ENCODE measurements at places on chromosomes 12 and 14.

GRCh38 chr12:47995981-47996401 is 8.3 kb downstream of the COL2A1 start:
- DNase-seq, result peak; percentile 73

DNA sequence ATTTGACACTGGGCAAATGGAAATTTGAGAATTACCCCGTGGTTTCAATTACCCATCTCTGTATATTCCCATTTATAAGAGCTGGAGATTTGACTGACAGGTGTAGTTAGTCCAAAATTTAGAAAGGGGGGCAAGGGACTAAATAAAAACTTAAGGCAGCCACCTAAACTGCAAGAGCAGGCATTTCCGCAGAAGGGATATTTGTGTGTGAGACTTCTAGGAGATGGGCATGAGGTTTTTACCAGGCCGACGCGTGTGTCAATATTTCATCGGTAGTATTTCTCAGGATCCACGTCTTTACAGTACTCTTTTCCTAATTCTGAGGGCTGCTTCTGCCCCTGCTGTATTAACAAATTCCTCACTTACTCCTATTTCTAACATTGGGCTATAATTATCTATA is 1.4 kb downstream of the FAR2 start:
- no peak for DNase-seq

DNA sequence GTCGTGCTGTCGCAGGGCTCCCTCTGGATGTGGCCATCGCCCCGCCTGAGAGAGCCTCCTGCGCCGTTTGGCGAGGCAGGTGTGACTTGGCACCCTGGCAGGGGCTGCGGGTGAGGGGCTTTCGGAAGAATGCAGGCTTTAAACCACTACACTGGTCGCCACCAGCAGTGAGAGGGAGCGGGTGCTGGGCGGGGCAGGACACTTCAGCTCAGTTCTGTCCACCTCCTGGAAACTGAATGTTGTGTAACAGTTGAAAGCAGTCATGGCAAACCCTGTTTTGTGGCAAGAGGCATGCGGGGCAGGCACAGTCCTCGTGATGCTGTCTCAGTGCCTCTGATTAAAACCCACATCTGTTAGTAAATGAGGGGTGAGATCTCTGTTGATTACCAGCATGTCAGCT is 55.9 kb downstream of the AACS start:
- DNase-seq, result no peak

DNA sequence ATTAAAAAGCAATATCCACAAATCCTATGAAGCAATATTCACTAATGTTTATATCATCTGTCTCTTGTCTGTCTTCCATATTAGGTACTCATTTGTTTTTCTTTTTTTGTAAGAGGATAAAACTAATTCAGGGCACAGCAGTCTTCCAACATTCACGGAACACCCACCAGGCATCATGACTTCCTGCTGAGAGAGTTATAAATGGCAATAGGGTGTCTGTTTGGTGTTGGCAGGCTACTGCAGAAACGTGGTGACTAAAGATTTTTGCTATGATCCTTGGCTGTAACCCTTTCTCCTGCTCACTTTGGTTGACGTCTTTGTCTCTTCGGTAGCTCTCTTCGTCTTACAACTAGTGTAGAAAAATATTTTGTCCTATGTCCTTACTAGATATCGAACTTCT is 860.6 kb upstream of the MGAT4C start:
- peak; percentile 30 for DNase-seq

DNA sequence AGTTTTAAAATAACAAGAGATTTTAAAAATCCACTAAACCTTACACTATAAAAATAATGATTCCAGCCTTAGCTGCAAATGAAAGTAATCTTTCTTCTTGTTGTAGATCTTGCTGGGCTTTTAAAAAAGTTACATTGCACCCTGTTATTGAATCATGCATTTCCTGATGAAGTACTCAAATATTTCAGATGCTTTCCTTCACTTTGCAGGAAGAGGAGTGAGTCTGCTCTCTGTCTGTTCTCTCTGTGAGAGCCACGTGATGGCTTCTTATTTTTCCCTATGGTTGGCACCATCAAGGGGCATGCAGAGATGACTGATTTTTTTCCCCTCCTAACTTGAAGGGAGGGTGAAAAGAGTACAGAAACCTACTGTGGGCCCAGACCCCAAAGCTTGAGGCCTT is 262.7 kb downstream of the ATP23 start:
- DNase-seq, result peak; percentile 74

DNA sequence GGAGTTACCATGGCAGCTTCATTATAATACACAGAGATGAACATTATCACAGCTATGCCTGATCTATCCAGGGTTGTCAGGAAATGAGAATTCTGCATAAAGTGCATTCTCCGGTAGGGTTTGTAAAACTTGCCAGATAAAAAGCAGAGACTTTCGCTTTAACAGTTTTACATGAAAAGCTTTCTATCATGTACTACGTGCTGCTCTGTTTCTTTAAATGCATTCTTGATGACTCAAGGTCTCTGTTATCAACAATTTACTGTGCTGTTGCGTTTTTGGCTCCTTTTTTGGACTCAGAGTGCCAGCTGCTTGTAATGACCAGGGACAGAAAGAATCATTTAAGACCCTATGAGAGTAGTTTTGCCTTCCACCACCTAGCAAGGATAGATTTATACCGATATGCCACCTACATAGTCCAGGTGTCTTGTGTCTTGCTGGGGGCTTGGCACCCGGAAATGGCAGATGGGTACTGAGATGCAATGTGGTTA is 371.2 kb downstream of the BTG1 start:
- DNase-seq, result peak; percentile 70

DNA sequence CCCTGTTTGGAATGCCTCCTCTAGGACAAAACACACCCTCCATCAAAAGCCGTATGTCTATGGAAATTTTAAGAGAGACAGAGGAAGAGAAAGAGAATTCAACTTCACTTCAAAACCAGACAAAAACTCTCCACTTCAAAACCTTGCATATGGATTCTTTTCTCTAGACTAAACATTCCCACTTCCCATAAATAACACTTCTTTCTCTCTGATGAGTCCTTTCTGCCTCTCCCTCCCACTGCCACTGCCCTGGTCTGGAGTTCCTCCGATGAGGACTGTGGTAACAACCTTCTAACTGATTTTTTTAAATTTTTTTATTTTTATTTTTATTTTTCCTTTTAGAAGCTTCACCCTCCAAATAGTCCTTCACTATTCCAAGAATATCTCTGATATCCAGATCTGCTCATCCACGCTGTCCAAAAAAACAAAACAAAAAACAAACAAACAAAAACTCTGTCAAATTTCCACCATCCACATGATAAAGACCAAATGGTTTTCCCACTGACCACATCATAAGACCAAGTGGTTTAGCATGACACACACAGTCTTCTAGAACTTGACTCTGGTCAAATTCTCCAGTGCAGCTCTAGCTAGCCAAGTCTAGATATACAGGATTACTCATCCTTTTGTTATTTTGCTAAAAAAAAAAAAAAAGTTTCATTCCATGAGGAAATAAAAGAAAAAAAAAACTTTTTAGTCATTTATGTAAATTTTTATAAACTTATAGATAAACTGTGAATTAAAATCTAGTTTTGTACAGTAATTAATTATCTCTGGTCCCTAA is 256.0 kb downstream of the PPFIA2 start:
- peak; percentile 97 for DNase-seq

- no peak for DNase-seq
These were observed 20.9 kb downstream of the OAS2 start for GRCh38 chr12:112998987-112999767.

GRCh38 chr12:64877363-64878004 is 53.0 kb downstream of the TBC1D30 start:
- no peak for DNase-seq

DNA sequence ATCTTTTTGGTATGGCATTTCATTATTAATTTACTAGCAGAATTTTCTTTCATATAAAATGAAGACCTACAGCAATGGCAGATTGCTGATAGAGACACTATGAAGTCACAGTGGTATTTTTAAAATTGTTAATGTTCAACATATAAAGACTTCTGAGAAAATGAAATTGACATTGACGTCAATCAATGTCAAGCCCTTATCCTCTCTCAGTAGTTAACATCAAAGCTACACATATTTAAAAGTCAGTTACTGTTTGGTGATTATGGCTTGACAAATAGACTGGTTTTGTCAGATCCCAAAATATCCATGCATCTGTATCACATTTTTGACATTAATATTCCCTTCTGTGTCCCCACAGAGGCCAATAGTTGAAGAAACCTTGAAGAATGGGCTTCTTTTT is 1069.1 kb upstream of the SEL1L start:
- no peak for DNase-seq

- DNase-seq, result peak; percentile 87
These were observed 853 bp downstream of the USP5 start for GRCh38 chr12:6852651-6853354.

GRCh38 chr14:103205541-103205906 is 82.3 kb downstream of the TNFAIP2 start:
- DNase-seq, result no peak

GRCh38 chr12:111664499-111664898 is 21.3 kb downstream of the BRAP start:
- no peak for DNase-seq

DNA sequence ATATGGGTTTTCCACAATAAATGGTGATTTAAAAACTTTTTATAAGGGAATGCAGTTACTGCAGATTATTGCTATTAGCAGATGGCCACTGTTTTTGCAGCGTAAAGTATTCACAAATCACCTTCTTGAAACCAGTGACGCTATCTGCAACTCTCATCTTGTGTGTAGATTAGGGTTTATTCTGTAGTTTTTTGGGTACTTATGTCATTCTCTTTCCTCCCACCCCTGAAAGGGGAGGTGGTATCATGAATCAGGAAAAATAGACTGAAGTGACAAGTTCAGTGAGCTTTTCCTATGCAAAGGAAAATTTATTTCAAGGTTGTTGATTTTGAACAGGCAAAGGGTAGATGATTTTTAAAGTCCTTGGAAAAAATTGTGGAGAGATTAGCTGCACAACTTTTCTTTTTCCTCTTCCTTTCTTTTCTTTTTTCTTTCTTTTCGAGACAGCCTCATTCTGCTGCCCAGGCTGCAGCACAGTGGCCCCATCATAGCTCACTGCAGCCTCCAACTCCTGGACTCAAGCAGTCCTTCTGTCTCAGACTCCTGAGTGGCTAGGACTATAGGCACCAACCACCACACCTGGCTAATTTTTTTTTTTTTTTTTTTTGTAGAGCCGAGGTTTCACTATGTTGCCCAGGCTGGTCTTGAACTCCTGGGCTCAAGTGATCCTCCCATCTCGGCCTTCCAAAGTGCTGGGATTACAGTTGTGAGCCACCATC is 1.6 kb downstream of the FRS2 start:
- no peak for DNase-seq

- peak; percentile 38 for DNase-seq
These were observed 132.7 kb upstream of the EEA1 start for GRCh38 chr12:93061473-93062419.

DNA sequence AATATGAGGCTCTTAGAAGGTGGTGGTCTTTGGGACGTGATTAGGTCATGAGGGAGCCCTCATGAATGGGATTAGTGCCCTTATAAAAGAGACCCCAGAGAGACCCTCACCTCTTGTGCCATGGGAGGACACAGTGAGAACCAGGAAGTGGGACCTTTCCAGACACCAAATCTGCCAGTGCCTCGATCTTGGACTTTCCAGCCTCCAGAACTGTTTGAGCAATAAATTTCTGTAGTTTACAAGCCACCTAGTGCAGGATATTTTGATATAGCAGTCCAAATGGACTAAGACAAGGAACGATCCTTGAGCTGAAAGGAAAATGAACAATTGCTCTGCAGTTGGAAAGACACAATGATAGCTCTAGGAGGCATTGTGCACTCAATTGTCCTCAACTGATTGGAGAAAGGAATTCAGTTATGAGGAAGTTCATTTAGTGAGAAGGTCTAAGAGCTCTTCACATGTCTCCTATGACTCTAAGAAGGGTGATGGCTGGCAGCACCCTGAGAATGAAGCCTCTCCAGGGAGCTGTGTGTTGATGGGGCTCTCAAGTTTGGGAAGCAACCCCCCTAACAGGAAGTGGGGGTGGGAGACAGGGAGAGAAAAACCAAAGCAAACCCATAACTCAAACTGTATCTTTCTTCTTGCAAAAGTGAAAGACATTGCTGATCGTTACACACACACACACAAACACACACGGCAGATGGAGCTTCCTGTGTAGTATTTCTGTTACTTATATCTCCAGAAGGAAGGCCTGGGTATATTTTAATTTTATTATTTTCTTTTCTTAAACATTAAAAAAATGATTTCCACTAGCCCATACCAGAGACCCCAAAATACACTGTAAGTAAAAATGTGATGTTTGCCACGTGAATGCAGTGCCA is 21.0 kb downstream of the CHST11 start:
- DNase-seq, result no peak

DNA sequence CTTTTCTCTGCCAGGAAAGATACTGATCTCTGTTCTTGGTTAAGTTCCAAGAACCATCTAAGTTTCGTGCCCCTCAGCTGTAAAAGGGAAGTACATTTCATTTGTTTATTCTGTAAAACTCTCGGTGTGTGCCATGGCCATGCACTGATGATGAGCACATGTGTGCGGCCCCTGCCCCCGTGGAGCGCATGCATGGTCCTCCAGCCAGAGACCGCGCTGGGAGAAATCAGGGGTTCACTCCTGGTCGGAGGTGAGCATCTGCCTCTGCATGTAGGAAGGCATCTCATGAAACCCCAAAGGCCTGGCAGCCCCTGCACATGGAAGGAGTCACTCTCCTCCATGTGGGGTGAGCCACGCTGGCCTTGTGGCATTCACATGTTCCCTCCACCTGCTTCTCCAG is 102.5 kb upstream of the RTL1 start:
- DNase-seq, result no peak

GRCh38 chr14:104878582-104878981 is 13.5 kb downstream of the CEP170B start:
- no peak for DNase-seq

DNA sequence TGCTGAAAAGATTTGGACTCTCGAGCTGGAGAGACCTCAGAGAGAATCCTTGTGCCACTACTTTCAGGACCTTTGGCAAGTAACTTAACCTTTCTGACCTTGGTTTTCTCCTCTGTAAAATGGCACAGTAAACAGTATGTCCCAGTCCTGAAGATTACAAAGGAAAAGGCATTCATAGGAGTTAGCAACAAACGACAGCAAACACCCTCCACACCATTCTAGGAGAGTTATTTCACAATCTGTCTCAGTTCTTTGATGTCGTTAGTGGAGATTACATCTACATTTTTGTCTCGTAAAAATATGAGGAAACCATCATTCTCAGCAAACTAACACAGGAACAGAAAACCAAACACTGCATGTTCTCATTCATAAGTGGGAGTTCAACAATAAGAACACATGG is 205.7 kb downstream of the ITPR2 start:
- peak; percentile 44 for DNase-seq

DNA sequence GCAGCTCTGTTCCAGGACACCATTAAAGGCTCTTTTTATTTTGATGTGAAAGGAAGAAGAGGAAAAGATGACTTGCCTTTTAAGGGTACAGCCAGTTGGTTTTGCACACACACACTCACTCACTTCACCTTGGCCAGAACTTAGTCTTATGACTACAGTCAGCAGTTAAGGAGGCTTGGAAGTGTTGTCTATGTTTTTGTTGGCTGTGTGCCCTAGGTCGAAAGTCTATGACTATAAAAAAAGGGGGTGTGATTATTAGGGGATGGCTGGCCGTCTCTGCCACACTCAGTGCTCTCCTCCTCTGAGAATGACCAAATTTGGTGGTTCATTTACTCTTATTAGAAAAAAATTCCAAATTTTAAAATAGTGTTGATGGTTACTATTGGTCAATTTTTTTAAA is 139.5 kb upstream of the OTX2 start:
- DNase-seq, result peak; percentile 9

GRCh38 chr12:111753144-111753881 is 13.4 kb upstream of the ALDH2 start:
- peak; percentile 74 for DNase-seq

- no peak for DNase-seq
These were observed 150.2 kb upstream of the EEA1 start for GRCh38 chr12:93079271-93079670.

- no peak for DNase-seq
These were observed 248.5 kb upstream of the FBXO33 start for GRCh38 chr14:39680777-39681176.
